RWPE1 (cell line): ENCODE measurements at places on chromosomes 4 and X.

GRCh38 chr4:133891011-133891410 lies 310.6 kb downstream of the PABPC4L start:
- no peak for DNase-seq

DNA sequence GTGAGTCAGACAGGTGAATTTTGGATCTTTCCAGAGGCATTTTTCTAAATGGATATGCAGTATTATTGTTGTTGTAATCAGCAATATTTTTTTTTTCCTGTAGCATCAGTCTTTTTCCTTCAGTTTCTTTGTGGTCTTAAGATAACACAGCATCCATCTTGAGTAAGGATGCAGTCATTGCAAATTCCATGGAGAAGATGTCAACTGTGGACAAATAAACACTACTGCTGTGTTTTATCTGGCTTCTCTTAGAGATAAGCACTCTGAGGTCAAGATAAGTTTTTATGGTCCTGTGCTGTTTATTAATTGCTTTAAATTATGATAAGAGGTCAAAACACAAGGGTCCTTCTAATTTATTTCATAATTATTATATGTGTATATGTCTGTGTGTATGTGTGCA lies 1255.7 kb downstream of the ADGRL3 start:
- no peak for DNase-seq

GRCh38 chrX:29044423-29045184 lies 457.4 kb downstream of the IL1RAPL1 start:
- no peak for DNase-seq

DNA sequence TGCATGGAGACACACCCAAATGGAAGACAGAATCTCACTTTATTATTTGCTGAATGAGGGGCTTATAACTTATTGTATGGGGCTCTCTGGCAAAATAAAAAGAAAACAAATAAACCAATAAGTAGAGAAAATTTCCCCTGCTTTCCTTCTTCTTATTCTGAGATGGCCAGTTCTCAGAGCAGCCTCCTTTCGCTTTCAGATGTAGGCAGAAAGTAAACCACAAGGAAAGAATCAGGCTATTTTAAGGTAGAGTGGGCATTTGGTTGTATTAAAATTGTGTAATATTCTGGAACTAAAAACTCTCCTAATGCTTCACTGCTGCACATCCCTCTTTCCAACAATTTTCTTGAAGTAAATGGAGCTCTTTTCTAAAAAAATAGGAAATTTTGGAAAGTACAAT lies 241.8 kb downstream of the GALNTL6 start:
- DNase-seq: no peak

DNA sequence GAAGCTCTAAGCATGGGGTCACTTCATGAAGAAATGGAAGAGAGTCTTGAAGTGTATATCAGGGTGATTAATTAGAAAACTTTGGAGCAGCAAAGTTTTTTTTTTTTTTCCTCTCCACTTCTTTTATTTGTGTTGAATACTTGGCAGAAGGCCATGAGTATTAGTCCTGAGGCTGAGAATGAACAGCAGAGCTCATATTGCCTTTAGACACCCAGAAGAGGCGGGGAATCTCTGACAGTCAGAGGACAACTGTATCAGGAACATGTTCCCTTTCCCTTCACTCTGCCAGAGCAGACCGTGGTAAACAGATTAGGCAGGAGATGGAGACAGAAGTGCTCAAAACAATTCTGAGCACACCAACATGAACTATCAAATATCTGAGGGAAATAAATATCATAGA lies 300.9 kb downstream of the FAM47A start:
- no peak for DNase-seq

- DNase-seq: no peak
Observed at GRCh38 chrX:22699581-22700091, 300.1 kb upstream of the DDX53 start.
